Muscle of leg (tissue), 16 donors: ENCODE measurements at places on chromosomes 5 and 9.

DNA sequence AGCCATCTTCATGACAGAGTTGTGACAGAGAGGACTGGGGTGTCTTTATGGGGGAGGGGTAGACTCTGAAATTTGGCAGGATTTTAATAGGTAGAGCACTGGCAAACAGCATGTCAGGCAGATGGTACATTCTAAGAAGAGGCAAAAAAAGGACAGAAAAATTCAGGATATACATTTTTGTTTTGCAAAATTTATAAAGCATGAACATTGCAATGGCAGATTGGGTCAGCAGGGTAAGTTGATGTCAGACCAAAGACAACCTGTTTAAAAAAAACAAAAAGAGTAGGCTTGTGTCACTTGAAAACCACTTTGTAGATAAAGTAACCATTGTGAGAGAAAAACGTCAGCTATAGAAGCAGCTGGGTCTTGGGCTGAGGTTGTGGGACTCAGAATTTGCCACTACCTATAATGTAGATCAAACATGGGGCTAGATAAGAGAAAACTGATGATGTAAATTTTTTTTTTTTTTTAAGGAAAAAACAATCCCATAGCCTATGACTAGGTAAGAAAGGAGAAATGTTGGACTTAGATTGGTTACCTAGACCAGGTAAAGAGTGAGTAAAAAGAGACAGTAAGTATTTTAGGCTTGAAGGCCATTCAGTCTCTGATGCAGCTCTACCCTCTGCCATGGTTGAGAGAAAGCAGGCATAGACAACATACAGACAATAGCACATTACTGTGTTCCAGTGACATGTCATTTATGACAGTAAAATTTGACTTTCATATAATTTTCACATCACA lies 8.3 kb downstream of the CAMK4 start:
- no peak for DNase-seq

GRCh38 chr5:116091416-116091815 lies 6.6 kb downstream of the COMMD10 start:
- DNase-seq: no peak

DNA sequence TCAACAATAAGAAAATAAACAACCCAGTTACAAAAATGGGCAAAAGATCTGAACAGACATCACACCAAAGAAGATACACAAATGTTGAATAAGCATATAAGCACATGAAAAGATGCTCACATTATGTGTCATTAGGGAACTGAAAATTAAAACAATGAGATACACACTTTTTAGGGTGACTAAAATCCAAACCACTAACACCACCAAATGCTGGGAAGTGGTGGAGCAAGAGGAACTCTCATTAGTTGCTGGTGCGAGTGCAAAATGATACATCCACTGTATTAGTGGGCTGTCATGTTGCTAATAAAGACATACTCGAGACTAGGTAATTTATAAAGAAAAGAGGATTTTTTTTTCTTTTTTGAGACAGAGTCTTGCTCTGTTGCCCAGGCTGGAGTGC lies 329.1 kb downstream of the TMEM38B start:
- no peak for DNase-seq

DNA sequence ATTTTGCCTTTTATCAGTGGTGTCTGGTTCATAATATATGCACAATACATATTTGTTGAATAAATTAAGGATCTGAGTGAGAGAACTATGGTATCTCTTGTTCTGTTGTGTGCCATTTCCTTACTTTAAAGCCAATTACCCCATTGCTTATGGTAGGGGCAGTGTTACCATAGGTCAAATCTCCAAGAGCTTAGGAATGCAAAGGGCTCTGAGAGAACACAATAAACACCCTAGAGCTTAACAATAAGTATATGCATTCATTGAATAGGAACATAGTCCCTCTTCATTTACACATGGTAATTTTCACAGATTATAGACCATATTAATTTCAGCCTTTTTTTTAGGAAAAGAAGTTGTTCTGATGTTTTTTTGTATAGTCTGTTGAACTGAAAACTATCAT lies 112.2 kb downstream of the MCTP1 start:
- DNase-seq: no peak

DNA sequence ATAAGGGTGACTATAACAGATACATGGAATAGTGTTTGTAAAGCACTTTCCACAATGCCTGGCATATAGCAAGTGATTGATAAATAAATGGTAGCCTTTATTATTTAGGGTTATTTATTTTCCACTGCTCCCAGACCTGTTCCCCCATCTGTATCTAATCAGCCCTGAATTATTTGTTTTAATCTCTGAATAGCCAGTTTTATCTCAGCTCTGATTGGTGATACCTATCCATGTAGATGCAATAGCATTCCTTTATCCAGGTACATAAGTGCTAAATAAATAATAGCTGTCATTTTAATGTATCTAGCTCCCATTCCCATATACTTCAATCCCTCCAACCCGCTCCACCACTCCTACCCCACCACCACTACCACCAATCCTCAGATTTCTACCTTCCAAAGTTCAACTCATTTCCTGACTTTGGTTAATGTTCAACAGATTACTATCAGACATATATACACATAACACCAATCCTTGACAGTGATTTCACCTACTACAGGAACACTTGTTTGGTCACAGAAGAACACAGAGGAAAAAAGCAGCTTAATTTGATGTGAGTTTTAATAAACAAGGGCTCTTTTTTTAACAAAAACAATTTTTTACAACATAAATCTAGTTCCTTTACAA lies 14.0 kb downstream of the PRKAA1 start:
- no peak for DNase-seq

DNA sequence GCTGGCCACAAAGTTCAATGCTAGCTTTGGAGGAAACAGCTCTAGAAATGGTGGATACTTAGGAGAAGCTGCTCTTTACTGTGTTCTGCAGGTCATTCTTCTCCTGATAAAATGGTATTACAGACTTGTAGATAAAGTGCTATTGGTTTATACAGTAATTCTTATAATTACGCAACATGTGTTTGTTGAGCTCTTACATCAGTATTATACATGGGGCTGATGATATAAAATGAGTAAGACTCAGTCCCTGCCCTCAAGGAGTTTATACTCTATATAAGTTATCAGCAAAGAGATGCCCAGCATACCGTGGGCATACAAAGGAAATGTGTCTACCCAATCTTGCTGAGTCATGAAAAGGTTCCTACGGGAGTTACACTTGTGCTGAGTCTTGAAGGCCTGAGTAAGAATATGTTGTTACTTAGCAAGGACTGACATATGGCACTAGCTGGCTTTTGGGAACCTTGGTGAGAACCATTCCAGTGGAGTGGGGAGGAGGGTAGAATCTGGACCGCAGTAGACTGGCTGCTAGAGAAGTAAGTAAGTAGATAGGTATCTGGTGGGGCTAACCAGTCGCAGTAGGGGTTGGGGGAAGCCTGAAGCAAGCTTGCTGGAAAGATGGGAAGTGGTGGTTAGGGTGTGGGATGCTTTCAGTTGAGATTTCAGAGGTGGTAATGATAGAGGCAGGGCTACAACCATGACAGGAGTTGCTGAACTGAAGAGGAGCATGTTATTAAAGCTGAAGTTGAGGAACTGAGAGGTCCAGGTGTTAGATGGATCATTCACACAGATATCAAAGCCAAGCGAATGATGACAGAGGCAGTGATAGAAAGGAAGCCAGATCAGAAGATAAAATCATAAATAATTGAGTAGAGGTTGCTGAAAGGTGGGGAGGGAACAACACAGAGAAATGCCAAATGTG lies 11.1 kb upstream of the TTC23L start:
- no peak for DNase-seq

GRCh38 chr9:35738186-35738585 lies 5.7 kb downstream of the CREB3 start:
- no peak for DNase-seq

DNA sequence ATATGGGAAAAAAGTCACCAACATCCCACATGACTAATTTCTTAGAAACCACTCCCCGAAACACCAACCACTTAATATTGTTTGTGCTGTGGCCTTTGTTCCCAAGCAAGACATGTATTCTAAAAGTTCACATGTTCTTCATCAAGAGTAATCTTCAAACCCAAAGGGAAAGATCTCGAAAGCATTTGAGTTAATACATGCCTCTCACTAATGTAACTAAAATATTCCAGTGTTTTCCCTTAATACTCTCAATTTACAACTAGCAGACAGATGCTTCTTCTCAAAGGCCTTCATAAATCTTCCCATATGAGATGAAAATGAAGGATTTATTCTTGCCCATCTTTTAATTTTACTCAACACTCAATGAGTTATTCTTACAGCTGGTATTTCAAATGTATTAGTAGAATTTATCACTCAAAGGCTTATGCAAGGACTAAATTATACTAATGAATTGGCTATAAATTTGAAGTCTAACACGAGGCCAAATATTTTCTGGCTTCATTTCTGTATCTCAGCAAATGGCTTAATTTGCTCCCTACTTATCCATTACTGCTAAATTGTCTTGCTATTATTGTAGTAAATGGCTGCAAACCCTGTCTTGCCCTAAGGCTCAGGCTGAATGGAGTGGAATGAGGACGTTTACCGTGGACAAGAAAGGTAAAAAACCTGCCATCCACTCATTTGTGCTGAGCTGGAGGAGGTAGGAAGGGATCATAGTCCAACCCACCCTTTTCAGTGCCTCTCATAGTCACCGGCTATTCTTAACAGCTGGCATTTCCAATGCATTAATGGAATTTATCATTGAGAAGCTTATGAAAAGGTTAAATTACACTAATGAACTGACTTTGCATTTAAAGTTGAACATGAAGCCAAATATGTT lies 474.4 kb downstream of the RASEF start:
- DNase-seq: peak; percentile 71

DNA sequence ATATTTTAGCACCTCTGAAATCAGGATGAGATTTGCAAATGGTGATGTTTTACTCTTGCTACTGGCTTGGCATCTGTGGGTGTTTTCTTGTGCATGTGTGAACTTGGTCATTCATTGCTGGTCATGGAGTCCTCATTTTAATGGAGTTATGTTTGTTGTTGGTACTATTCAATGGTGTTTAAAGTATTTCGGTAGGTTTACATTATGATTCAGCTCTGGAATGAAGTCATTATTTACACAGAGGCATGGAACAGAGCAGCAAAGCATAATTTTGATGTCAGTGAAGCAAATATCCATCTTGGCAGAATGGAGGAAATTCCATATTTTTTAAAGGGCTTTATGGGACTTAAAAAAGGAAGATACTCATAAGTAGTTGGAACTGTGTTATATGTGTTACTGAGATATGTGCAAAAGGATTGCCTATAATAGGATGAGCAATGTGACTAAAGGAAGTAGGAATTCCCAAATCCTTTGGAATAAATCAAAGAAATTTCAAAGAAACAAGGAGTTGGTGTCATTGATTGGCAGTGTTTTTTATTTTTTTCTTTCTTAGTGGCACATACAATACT lies 147.4 kb downstream of the ACTBL2 start:
- peak; percentile 30 for DNase-seq

GRCh38 chr9:27549196-27549755 lies 19.7 kb upstream of the MOB3B start:
- DNase-seq: peak; percentile 64
